ENCODE measurements at places on chromosomes 3 and 15.

GRCh38 chr15:50116477-50116876 lies 2.6 kb downstream of the ATP8B4 start:
- no peak for DNase-seq

GRCh38 chr3:123446610-123447109 lies 2.2 kb downstream of the ADCY5 start:
- DNase-seq, result no peak

DNA sequence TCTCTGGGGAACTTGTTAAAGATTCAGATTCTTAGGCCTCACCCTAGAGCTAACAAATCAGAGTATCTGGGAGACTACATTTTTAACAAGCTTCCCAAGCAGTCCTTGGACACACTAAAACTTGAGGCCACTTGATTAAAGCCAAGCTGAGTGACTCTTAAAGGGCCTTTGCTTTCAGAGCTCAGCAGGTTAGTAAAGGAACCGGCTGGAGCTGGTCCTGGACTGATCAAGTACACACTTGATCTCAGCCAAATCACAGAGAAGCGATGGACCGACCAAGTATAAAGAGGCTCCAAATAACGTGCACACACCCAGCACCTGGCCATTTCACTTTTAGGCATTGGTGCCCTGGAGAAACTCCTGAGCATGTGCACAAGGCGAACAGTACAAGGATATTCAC lies 12.9 kb upstream of the TM6SF1 start:
- DNase-seq, result no peak

GRCh38 chr15:56869573-56869972 lies 48.9 kb upstream of the TCF12 start:
- no peak for DNase-seq

DNA sequence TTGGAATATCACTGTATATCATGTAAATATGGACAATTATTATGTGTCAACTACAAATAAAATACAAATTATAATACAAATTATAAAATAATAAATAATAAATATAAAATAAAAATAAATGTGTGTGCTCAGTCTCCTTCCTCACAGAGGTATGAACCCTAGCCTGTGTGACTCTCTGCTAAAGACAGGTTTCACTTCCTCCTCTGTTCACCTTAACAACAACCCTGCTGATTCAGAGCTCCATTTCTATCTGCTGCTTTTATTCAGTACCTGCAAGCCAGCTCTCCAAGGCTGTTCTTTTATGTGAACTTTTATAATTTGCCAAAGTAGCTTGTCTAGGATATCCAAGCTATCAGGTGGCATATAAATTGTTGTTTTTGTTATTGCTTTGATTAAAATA lies 610.7 kb upstream of the GRM7 start:
- DNase-seq, result no peak

GRCh38 chr3:36557021-36557707 lies 176.9 kb downstream of the STAC start:
- no peak for DNase-seq

- DNase-seq, result no peak
Observed at GRCh38 chr15:55031727-55032126, 165.0 kb downstream of the RSL24D1 start.

GRCh38 chr15:80567721-80568157 lies 127.4 kb upstream of the ABHD17C start:
- DNase-seq, result no peak

GRCh38 chr15:59008086-59008485 lies 20.6 kb downstream of the RNF111 start:
- no peak for DNase-seq

DNA sequence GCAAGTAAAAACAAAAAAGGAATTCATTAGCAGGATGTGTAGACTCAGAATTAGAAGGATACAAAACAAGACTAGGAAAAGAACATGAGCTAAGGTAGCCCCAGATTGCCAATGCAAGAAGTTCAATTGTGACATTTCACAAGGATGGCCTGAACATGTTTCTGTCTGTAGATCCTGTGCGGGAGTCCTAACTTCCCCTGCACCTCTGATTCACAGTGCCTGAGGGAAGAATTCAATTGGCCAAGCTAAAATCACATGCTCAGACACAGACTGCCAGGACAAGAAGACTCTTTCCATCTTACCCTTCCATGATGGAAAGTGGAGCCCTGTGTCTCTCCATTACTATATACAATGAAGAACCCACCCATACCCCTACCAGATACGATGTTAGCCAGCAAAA lies 251.5 kb downstream of the KCNH8 start:
- DNase-seq, result no peak

DNA sequence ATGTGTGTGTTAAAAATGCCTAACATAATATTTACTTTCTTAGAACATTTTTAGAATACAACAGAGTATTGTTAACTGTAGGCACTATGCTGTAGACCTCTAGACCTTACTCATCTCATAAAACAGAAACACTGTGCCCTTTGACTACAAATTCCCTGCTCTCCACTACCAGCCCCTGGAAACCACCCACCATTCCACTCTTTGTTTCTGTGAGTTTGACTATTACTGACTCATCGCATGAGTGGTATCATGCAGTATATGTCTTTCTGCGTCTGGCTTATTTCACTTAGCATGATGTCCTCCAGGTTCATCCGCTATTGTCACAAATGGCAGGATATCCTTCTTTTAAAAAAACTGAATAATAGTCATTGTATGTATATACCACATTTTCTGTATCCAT lies 216.7 kb upstream of the CFAP20DC start:
- no peak for DNase-seq

DNA sequence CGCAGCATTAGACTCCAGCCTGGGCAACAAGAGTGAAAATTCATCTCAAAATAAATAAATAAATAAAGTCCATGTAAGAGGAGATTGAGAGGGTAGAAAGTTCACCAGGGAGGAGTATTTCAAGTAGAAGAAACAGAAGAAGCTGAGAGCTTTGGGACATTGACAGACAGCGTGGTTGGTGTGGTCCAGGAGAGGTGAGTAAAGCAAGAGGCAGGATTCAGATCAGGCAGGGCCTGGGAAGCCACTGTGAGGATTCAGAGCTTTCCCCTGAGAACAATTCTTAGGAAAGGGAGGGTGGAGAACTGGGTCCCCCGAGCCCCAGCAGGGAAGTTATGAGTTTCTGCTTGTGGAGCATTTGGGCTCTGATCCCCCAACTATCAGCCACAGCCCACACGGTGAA lies 54.2 kb upstream of the AMOTL2 start:
- no peak for DNase-seq

DNA sequence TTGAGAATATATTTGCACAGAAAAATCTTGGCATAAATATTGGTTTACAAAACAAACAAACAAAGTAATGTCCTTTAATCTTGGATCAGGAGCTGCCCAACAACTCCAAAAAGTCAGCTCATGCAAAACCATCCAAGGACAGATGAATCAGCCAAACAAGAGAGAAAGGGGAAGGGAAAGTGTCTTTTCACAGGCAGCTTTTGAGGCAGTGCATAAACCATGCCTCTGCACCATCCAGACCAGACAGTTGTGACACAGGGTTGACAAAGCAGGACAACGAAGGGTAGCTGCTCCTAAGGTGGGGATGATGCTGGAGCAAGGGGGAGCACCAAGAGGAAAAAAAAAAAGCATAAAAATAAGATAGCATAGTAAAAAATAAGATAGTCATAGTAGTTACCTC lies 8.7 kb downstream of the CD86 start:
- DNase-seq, result no peak

Data from activated CD4-positive, CD25-positive, alpha-beta regulatory T cell (primary cell).